ELF-1 (cell line): ENCODE measurements at places on chromosomes 13 and 19.

DNA sequence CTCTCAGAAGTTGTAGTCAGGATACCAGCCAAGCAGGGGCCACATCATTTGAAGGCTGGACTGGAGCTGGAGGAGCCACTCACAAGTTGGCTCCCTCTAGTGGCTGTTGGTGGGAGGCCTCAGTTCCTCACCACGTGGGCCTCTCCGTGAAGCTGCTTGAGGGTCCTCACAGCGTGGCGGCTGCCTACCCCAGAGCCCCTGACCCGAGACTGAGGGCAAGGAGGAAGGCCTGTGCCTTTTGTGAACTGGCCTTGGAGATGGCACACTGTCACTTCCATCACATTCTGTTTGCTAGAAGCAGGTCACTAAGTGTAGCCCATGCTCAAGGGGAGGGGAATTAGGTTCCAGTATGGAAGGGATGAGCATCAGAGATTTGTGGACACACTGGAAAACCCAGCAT is 14.6 kb downstream of the GNA11 start:
- peak; percentile 83 for DNase-seq

DNA sequence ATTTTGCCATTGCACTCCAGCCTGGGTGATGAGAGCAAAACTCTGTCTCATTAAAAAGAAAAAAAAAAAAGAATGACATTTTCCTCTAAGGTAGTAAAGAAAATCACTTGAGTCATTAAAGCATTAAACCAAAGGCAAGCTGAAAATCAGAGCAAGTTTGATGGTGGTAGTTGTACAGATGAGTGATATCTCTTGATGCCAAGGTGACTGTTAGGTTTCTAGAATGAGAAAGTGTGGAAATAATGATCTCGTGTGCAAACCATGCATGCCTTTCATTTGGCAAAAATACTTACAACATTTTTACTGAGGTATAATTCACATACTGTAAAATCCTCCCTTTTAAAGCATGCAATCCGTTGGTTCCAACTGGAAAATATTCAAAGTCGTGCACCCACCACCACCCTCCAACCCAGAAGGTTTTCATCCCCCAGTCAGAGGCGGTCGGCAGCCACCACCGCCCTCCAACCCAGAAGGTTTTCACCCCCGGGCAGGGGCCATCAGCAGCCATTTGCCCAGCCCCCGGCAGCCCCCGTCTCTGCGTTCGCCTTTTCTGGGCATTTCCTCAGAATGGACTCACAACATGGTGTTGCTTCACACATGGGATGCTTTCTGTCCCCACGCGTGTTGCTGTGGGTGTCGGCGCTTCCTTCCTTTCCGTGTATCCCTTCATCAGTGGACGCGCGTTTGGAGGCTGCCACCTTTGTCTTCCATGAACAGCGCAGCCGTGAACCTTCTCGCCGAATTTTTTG is 90.2 kb downstream of the ATP11A start:
- no peak for DNase-seq

DNA sequence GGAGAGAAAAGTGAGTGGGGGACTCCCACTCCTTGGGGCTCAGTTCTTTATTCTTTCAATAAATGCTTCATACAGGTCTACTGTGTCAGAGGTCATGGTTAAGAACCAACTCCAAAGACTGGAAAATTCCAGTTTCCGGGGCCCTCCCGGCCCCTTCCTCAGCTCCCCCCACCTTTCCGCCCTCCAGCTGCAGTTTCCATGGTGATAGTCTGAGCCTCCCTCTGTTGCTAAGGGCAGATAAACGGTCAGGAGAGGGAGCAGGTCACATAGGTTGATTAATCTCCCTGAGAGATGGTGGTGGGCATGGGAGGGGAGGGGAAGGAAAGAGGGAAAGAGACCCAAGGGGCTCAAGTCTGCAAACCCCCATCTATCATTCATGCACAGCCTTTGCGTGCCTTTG is 131.5 kb upstream of the USP29 start:
- no peak for DNase-seq

DNA sequence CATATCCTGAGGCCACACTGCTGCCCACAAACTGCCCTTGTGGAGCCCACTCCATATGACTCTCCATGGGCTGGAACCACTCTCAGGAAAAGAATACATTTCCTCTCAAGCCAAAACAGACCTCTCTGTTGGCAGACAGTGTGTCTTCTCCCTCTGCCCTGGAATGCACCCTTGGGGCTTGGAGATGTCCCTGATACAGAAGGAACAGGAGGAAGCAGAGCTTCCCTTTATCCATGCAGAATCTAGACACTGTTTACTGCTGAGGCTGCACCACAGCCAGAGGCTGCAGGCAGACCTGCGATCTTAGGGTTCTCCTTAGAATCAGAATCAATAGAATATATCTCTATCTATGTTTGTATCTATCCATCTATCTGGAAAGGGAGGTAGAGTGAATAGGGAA is 26.8 kb upstream of the CYP4F8 start:
- DNase-seq = no peak

DNA sequence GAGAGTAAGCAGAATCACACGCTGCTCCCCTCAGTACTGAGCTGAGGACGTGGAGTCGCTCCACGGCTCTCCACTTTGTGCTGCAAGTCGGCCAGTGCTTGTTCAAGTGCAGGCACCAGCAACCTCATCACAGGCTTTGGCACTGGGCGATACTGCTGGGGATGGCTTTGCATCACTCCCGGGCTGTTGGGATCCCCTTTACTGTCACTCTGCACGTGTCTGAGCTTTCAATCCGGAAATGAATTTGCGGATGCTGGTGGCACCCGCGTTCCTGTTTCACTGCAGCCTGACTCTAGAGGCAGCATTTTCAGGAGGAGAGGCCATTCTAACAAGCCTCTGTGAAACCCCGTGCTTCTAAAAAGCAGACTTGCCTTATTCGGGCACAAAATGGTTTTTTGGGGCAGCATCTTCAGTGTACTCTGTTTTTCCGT is 19.1 kb downstream of the SMARCA4 start:
- no peak for DNase-seq

GRCh38 chr13:58399263-58399662 is 767.7 kb downstream of the PCDH17 start:
- no peak for DNase-seq

DNA sequence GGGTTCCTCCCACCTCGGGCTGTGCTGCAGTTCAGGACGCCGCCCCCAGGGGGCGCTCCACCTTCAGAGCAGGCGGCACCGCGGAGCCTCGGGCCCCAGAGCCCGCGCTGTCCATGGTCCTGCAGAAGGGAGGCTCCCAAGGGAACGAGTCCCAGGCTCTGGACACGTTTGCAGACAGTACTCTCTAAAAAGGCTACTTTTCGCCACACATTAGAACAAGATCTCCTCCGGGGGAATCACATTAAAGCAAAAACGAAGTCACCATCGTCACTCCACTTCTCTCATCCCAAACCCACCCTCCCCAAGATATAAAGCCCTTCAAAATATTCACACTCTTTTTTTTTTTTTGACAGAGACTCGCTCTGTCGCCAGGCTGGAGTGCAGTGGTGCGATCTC is 4.6 kb upstream of the SIGLEC10 start:
- peak; percentile 93 for DNase-seq

DNA sequence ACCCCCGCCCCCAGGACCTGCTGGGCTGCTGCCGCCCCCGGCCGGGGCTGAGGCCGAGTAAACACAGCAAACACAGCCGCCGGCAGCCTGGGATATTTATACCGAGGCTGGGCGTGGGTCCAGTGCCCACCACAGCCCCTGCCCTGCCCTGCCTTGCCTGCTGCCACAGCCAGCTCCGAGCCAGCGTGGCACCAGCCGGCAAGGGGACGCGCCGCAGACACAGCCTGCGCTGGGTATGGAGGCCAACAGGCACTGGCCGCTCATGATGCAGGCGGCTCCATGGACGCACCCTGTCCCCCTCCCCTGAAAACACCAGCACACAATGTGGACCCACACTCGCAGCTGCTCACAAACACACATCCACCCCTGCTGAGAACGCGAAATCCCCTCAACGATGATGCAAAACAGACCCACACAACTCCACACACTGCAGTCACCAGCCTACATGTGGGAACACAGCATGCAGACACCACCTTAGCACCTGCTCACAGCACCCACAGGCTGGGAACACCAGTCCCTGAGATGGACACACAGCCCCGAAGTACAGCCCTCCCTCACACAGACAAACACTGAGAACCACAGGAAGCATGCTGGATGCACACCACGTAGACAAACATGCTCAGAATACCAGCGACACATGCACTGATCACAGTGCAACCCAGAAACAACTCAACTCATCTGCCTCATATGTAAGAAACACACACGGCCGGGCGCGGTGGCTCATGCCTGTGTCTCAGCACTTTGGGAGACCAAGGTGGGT is 16.2 kb downstream of the CCDC97 start:
- peak; percentile 64 for DNase-seq

DNA sequence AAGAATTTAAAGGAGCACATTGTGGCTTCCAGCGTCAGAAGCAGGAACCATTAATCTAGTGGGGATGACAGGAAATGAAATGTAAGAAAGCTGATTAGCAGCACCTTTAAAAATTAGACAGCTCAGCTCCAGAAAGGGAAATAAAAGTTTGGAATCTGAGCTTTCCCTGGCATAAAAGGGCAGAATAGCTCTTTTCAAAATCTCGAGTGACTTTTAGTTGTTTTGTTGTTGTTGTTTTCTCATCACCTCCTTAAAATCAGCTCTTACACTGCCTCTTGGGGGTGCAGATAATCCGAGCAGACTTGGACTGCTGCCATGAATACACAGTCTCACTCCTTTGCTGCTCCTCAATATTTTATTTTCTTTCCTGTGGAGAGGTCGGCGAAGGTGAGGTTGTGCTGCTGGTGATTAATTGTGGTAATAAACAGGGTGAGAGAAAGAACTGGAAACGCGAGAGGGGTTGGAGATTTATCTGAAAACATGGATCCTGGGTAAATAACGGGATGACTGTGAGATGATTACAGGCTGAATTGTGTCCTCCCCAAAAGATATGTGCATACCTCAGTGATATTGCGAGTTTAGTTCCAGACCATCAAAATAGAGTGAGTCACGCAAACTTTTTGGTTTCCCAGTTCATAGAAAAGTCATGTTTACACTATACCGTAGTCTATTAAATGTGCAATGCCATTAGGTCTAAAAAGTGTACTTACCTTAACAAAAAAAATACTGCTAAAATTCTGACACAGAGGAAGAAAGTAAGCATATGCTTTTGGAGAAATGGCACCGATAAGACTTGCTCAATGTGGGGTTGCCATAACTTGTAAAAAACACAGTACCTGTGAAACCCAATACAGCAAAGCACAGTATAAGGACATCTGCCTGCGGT is 787.7 kb downstream of the UQCRFS1 start:
- no peak for DNase-seq

DNA sequence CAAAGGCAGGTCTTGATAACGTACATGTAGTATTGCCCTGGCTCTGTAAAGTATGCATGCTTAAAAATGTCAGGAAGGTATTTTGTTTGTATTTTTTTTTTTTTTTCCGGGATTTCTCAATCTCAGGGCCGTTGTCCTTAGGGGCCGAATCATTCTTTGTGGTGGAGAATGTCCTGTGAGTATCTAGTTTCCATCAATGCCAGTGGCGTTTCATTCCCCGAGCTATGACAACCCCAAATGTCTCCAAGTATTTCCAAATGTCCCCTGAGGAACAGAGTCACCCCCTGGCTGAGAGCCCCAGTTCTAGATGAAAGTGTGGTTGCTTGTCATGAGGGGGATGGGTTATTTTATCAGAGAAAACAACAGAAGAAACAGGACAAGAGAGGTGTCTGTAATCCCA is 68.7 kb downstream of the ACSBG2 start:
- DNase-seq = no peak

DNA sequence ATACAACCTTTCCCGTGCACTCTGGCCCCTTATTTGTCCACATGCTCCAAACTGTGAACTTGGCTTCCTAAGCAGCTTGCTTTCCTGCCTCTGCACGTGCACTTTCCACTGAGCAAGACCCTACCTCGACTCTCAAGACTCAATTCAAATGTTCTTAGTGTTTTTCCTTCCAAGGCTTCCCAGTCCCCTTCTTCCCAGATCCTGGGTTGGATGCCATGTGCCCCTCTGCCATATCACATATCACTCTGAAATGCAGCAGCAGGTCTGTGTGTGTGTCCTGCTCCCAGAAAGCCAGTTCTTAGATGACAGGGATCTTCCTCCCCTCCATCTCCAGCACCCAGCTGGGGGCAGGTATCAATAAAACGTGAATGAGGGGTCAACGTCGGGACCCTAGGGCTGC is 3.0 kb downstream of the ZNF557 start:
- DNase-seq = no peak

DNA sequence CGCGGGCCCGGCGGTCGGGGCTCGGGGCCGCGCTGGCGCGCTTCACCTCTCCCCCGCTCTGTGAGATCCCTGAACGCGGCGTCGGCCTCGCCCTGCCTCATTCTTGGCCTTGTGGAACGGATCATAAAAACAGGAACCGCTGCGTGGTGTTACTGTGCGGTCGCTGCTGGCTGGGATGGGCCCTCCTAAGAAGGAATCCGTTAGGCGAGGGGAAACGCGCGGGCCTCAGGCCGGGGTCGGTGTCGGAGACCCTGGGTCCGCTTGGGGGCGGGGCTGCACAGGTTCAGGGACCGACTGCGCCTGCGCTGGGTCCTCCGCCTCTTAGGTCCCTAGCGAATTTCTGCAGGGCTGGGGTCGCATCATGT is 381 bp downstream of the CKAP2 start:
- DNase-seq = peak; percentile 90

DNA sequence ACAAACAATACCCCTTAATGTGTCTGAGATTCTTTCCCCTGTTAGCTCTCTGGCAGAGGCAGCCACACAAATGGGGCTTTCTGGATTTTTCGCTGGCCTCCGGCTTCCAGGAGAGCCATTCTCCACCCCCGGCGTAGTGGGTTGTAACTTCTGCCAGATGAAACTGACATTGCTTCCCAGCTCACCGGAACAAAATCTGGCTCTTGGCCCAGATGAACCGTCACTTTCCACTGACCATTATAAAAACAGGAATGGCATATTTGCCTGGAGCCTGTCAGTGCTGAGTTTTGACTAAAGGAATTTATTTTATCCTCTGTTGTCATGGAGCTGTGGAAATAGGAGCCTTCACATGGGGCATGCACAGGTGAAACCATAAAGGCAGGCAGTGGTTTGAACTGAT is 120.6 kb upstream of the GPR12 start:
- DNase-seq = no peak

DNA sequence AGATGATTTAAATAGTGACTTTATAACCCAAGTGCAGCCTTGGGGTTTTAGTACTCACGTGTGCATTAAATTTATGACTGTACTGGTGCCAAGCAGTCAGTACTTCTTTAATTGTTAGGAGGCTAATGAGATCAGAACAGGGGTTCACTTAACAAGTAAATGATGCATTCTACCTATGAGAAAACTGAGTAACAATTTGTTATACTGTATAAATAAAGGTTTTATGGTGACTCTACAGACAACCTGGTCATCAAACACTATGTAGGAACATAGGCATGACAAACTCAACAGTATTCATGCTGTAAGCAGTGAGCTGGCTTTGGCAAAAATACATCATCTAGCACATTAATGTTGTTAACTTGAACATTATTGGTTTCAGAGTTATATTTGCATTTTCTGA is 75.6 kb downstream of the UBL3 start:
- DNase-seq = no peak

DNA sequence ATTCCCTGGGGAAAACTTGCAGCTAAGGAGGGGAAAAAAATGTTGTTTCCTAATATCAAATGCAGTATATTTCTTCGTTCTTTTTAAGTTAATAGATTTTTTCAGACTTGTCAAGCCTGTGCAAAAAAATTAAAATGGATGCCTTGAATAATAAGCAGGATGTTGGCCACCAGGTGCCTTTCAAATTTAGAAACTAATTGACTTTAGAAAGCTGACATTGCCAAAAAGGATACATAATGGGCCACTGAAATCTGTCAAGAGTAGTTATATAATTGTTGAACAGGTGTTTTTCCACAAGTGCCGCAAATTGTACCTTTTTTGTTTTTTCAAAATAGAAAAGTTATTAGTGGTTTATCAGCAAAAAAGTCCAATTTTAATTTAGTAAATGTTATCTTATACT is 33.6 kb downstream of the TNFSF11 start:
- no peak for DNase-seq

- DNase-seq = no peak
Measured at GRCh38 chr19:46224773-46225172, 4.8 kb upstream of the IGFL1 start.
